ENCODE measurements at places on chromosomes 4 and X.
A peak's percentile ranks its signal among the peaks of the same experiment; 100 is the strongest.

DNA sequence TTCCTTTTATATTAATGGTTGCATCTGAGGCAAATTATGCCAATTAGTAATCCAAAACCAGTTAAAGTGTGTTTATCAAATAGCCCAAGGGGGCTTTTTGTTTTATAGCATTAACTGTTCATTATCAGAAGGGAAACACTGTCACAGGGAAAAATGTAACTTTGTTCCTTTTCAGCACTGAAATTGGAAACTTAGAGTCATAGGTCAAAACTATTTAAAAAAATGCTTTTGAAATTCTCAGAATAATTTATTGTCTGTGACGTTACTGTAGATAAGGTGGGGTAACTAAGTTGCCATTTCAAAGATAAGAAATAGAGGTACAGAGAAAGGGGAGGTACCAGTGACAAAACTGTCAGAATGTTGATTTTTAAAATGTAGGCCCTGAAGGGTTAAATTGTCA is 129.3 kb downstream of the AKAP4 start:
- DNase-seq, result no peak

- no peak for DNase-seq
These were observed 58.7 kb downstream of the LEF1 start for GRCh38 chr4:108109997-108110416.

- DNase-seq, result no peak
These were observed 45.0 kb upstream of the ITM2A start for GRCh38 chrX:79412166-79412565.

DNA sequence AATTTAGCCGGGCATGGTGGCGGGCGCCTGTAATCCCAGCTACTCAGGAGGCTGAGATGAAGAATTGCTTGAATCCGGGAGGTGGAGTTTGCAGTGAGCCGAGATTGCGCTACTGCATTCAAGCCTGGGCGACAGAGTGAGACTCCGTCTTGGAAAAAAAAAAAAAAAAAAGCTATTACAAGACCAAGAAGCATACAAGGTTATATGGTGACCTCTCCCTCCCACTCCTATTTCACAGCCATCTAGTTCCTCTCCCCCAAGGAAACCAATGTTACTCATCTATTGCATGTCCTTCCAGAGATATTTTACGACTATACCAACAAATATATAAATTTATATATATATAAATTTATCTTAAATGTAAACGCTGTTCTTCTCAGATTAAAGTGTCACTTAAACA is 3.2 kb downstream of the SLC9A7 start:
- no peak for DNase-seq

GRCh38 chrX:31061091-31061490 is 10.8 kb downstream of the FTHL17 start:
- DNase-seq, result no peak

GRCh38 chr4:66613591-66613990 is 931.7 kb downstream of the CENPC start:
- no peak for DNase-seq

- DNase-seq, result no peak
These were observed 8.6 kb upstream of the PDHA1 start for GRCh38 chrX:19334945-19335626.

GRCh38 chrX:120560405-120560841 is 339 bp downstream of the CUL4B start:
- peak; percentile 3 for DNase-seq

GRCh38 chr4:169925678-169926077 is 100.5 kb downstream of the MFAP3L start:
- DNase-seq, result no peak

DNA sequence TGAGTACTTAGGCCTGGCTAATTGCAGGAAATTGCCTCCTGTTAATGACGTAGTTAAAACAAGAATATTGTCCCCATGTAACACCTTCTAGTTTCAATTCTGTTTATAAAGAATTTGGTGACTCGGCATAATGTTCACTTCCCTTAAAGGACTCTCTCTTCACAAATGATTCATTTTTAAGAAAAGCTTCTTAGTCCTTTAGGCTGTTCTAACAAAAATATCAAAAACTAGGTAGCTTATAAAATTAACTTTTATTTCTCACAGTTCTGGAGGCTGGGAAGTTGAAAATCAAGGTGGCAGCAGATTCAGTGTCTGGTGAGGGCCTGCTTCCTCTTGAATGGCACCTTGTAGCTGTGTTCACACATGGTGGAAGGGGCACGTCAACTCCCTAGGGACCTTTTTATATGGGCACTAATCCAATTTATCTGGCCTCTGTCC is 23.8 kb downstream of the COL25A1 start:
- DNase-seq, result no peak

- no peak for DNase-seq
These were observed 266.3 kb upstream of the NOCT start for GRCh38 chr4:138749303-138749702.

- no peak for DNase-seq
These were observed 62.3 kb upstream of the LNX1 start for GRCh38 chr4:53653484-53654053.

DNA sequence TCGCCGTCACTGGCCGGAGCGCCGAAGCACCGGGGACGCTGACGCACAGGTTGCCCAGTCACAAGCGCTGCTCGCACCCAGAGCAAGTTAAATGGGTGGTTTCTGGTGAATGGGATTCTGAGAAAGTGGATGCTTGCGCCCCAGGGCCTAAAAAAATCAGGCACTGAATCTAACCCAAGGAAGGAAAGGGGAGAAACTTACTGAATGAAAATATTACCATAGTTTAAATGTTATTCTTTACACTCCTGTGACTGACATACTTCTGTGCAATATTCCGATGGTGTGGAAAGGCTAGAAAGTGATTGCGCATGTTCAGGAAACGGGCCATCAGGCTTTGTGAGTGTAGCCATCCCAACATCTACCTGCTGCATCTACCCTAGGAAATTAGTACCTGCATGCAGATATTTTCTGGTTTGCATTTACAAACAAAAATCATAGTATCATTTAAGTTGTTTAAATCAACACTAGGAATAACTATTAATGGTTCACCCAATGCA is 838 bp upstream of the ABCG2 start:
- no peak for DNase-seq

DNA sequence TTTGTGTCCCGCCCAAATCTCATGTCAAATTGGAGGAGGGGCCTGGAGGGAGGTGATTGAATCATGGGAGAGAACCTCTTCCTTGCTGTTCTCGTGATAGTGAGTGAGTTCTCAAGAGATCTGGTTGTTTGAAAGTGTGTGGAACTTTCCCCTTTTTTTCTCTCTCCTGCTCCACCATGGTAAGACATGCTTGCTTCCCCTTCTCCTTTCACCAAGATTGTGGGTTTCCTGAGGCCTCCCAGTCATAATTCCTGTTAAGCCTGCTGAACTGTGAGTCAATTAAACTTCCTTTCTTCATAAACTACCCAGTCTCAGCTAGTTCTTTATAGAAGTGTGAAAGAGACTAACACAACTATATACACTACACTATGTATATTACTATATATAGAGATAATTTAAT is 697.8 kb upstream of the HS3ST1 start:
- no peak for DNase-seq

DNA sequence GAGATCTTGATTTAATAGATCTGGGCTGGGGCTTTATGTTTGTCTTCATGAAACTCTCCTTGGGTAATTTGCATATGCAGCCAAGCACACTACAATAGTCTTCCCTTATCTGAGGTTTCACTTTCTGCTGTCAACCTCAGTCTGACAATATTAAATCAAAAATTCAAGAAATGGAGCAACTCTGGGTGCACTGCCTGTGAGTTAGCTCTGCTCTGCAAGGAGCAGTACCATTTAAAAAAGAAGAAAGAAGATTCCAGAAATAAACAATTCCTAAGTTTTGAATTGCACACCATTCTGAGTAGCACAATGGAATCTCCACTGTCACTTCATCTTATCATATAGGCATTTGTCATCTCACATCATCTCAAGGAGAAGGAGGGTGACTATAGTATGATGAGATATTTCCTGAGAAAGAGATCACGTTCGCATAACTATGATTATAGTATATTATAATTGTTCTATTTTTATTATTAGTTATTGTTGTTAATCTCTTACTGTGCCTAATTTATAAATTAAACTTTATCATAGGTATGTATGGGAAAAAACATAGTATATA is 9.4 kb downstream of the FNIP2 start:
- no peak for DNase-seq

DNA sequence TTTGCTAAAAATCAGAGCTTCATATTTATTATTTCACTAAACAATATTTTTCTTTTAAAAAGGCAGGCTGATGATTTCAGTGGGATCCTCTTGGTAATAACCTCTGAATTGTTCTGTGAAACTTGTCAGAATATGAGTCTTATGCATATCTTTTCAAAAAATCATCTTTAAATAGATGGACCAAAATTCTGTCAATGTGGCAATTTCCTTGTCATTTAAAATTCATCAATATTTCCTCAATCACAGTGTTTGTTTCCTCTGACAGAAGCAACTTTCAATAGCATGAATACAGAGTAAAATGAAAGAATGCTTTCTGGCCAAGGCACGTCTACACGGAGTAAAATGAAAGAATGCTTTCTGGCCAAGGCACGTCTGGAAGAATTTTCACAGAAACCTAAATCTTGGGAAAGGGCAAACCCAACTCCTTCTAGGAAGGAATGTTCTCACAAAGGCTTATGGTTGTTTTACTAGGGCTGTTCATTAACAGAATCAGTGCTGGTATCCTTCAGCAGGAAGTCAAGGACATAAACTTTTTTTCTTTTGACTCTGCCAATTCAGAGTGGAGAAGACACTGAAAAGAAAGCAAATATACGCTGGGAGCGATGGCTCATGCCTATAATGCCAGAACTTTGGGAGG is 99.0 kb upstream of the GPR34 start:
- no peak for DNase-seq

DNA sequence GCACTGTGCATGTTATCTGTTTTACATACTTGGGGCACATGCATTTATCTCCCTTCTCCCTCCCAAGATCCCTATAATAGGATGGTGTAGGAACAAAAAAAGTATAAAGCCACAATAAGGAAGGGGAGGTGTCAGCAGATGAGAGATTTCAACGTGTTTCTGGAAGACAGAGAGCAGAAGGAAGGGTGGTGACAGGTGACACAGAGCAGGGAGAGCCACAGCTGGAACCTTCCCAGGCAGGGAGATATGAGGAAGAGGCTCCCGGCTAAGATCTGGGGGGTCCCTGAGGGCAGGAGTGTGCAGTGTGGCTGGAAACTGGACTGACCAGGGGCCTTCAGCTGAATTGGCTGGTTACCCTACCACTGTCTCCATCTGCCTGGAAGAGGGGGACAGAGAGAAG is 107.4 kb downstream of the BCOR start:
- no peak for DNase-seq
